ENCODE measurements at places on chromosomes 5 and 9. TPM values are rescaled to one million over a fixed set of nuclear protein-coding genes. Genes with fewer than 3 reads are reported as not detected.

GRCh38 chr9:32265037-32265436, 119.4 kb upstream of the ACO1 start:
- DNase-seq = no peak

DNA sequence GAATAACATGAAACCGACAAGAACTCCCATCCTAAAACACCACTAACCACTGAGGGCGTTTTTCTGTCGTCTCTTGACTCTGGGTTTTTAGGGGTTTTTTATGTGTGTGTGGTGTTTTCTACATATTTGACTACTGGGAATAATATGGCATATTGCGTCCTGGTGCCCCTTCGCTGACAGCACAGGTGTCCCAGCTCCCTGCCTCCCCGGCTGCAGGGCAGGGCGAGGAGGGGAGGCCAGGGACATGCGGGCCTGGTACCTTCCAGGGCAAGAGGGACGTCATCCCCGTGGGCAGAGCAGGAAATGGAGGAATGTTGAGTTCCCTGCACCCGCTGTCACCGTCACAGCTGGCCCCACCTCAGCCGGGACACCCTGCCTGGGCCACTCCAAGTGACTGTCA, 34.8 kb downstream of the VAV2 start:
- DNase-seq = no peak

GRCh38 chr5:129569295-129569694, 109.2 kb downstream of the ADAMTS19 start:
- DNase-seq = no peak

- no peak for DNase-seq
Measured at GRCh38 chr5:53133020-53133419, 23.5 kb upstream of the MOCS2 start.

GRCh38 chr5:159102311-159102934, 2.7 kb upstream of the EBF1 start:
- no peak for DNase-seq

GRCh38 chr9:134229466-134230091, 65.2 kb upstream of the RNU6ATAC start:
- no peak for DNase-seq

DNA sequence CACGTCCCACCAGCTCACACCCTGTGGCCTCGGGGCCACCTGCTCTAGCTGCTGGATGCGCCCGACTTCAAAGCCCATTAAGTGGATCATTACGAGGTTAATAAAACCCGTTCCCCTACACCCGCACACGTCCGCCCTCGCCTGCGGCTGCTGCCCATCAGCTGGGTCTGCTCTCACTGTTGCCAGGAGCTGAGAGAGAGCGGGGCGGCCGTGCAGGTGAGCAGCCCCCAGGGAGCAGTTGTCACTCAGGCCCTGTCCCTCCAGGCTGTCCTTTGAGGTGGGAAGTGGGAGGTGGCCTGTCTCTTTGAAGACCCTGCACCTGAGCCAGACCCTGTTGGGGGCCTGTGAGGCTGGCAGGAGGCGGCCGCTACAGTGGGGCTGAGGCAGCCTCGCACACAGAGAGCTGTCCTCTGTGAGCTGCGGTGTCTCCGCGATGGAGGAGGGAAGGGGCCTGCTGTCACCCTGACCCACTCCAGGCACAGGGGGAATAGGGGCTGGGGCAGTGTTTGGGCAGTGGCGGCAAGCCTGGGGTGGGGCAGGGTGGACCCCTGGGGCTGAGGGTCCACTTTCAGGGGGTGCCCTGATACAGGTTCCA, 12.8 kb upstream of the UNC5A start:
- no peak for DNase-seq

- no peak for DNase-seq
Measured at GRCh38 chr9:99488131-99489059, 266.3 kb downstream of the SEC61B start.

- DNase-seq = peak; percentile 39
Measured at GRCh38 chr5:53871050-53871449, 310.6 kb downstream of the NDUFS4 start.

DNA sequence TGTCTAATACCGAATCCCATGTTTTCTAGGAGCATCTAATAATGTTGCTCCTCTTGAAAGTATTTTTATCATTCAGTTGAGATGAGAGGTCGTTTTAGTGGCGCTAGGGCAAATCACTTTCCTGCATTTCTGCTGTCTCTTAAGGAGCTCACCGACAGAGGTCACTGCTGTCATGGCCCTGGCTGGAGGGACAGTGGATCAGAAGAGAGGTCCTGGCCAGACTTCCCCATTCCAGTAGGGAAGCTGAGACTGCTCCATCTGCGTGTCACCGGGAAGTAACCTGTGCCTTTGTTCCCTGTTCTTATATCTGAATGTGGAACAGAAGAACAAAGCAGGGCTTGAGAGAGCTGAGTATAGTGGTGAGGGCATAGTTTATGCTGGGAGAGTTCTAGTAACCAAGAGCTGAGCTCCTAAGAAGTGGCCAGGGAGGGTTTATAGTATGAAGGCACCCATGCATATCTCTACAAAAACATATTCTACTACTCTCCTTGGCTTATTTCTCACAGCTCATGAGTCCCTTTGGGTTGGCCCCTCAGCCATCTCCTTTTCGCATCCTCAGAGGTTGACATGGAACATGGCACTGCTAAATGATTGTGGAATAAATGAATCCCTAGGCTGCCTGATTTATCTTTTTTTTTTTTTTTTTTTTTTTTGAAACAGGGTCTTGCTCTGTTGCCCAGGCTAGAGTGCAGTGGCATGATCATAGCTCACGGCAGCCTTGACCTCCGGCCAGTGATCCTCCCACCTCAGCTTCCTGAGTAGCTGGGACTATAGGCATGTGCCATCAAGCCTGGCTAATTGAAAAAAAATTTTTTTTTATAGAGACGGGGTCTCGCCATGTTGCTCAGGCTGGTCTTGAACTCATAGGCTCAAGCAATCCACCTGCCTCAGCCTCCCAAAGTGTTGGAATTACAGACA, 27.2 kb downstream of the ATP6V0E1 start:
- DNase-seq = peak; percentile 84

GRCh38 chr9:5767968-5768932, 64.7 kb downstream of the ERMP1 start:
- no peak for DNase-seq

- no peak for DNase-seq
Measured at GRCh38 chr5:88396751-88397281, 128.2 kb upstream of the TMEM161B start.

GRCh38 chr9:132622159-132622558, 39.8 kb downstream of the BARHL1 start:
- no peak for DNase-seq

DNA sequence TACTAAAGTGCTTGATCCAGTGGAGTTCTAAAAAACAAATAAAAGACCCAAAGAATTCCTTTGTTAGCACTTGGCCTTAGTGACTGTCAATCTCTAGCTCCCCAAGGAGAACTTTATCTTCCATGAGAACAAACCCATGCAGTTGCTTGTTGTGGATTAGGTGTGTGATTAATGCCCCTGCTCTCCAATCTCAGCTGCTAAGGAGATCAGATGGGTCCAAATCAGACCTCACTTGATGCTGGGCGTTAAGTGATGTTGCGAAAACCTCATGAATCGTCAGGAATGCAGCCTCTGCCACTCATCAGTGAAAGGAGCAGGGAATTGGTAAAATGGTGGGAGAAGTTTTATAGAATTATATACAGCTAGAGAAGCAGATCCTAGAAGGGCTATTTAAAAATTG, 133.7 kb downstream of the DMAC1 start:
- no peak for DNase-seq

GRCh38 chr5:39021413-39021812, 52.8 kb downstream of the RICTOR start:
- DNase-seq = no peak

DNA sequence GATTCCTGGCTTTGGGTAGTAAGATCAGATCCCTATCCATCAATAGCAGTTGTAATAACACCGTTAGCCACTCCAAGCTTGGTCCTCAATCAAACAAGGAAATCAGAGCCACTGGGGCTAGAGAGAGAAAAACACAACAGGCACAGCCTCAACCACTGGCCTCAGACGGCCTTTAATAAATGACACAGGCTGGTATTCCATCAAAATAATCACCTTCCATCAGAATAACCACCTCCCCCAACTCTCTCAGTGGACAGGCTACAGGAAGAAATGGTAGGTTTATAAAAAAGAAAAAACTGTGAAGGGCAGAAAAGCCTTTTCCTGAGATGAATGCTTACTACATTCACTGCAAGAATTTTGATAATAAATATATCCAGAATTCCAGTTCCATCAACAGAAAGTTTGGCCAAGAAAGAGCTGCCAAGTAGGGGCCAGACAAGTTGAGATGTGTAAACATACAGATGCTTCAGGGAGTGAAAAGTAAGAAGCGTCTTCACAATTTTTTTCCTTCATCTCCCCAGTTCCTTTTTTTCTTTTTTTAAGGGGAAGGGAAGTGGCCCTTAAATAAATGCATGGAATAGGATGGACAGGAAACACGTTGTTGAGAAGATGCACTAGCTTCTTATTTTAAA, 5.5 kb downstream of the FOXD1 start:
- DNase-seq = no peak

DNA sequence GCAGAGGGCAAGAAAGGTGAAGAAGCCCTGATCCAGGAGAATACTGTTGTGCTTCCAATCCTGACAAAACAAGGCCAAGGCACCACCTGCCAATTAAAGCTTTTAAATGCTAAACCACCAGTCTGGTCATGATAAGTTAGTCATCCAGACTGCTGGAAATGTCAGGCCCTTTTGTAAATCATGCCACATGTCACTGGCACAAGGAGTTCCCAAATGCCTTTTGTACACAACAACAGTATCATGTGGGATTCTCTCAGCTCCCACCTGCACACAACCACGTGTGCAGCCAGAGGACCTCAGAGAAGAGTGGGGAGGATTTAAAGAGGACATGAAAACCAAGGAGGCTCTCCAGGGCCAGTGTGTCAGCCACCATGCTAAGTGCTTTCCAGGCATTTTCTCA, 99.3 kb downstream of the CDK5RAP2 start:
- DNase-seq = peak; percentile 7

- DNase-seq = no peak
Measured at GRCh38 chr9:1604942-1605560, 410.1 kb upstream of the SMARCA2 start.

- peak; percentile 46 for DNase-seq
Measured at GRCh38 chr9:92607773-92608172, 62.2 kb downstream of the IPPK start.

- no peak for DNase-seq
Measured at GRCh38 chr9:104361207-104361606, 142.9 kb upstream of the OR13F1 start.

GRCh38 chr9:6152788-6153187, 62.8 kb upstream of the IL33 start:
- DNase-seq = no peak

The TCF7 gene
- total RNA-seq = 0.19 TPM

The OR1Q1 gene
- total RNA-seq = not detected

The PPP6C gene
- 16.7 TPM for total RNA-seq

The SLC31A2 gene
- total RNA-seq = 7.3 TPM

The SLC34A3 gene
- total RNA-seq = not detected

The C9orf72 gene
- total RNA-seq = 10.9 TPM

The CAMSAP1 gene
- total RNA-seq = 20.1 TPM

The MROH2B gene
- not detected for total RNA-seq

The LRRTM2 gene
- total RNA-seq = 6.1 TPM

The FBLL1 gene
- total RNA-seq = 1.4 TPM

The EPB41L4B gene
- 0.79 TPM for total RNA-seq

The PDZD2 gene
- 2.6 TPM for total RNA-seq
